LNCaP clone FGC (cell line): ENCODE measurements at places on chromosomes 4 and X.
A peak's percentile ranks its signal among the peaks of the same experiment; 100 is the strongest.

- no peak for DNase-seq
Observed at GRCh38 chrX:129939986-129940385, 34.0 kb downstream of the UTP14A start.

DNA sequence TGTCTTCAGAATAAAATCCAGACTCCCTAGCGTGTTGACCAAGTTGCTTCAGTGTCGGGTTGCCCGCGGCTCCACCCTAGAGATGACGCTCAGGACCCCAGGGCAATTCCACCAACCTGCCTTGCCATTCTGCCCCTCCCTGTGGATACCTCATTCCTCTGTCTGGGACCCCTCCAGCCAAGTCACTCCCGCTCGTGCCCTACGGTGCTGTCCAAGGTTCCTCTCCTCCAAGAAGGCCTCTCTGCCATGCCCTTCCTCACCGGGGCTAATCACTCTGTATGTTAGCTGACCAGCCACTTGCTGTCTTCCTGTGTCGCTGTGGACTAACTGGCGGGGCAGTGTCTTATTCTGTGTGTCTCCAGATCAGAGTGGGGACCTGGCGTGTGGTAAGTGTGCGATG is 46.6 kb downstream of the TENM3 start:
- DNase-seq: no peak

DNA sequence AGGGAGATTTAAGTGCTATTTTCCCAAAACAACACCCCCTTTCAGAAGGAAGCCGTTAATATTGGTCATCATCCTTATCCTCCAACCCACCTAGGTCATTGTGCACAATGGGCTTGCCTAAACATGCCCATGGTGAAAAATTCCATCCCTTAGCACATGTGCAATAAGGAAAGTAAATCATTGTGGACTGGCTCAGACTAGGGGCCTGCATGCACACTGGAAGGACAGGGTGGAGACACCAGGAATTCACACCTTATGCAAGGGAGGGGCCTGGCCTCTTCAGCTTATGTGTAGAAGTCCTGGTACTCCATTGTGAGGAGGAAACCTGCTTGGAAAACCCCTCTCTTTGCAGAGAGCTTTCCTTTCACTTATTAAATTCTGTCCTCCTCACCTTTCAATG is 311.4 kb upstream of the NDST4 start:
- DNase-seq: no peak

DNA sequence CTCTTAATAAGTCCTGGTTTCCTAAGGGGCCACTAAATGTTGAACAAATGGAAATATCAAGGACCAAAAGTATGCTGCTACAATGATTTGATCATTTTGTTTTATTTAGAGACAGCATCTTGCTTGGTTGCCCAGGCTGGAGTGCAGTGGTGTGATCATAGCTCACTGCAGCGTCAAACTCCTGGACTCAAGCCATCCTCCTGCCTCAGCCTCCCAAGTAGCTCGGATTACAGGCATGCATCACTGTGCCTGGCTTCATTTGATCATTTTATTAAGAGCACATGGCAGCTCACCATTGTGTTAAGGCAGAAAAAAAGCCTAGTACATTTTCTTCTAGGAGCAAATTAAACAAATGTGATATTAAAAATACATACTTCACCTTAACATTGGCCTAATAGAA is 52.7 kb downstream of the DCLK2 start:
- no peak for DNase-seq

- no peak for DNase-seq
Observed at GRCh38 chr4:142155347-142155746, 519.0 kb downstream of the IL15 start.

DNA sequence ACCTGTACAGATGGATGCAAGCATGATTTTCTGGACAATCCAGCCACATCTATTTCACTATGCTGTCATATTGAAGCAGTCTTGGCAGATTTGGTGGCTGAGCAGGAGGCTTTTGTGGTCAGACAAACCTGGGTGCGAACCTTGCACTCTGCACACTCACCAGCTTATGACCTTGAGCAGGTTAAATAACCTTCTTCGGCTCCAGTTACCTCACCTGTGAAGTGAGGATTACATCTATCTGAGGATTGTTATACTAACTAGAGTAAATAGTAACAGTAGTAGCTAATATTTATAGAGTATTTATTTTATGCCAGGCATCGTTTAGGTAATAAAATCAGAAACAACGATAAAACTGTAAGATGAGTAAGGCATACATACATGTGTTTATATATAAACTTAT is 150.0 kb downstream of the PPP3CA start:
- peak; percentile 83 for DNase-seq
